ENCODE measurements at places on chromosomes 16 and 17. TPM values are rescaled to one million over a fixed set of nuclear protein-coding genes. Genes with fewer than 3 reads are reported as not detected.

The MPP2 gene
- polyA plus RNA-seq = 0.38 TPM

GRCh38 chr17:76081295-76082210 is 2.6 kb downstream of the ZACN start:
- no peak for DNase-seq

DNA sequence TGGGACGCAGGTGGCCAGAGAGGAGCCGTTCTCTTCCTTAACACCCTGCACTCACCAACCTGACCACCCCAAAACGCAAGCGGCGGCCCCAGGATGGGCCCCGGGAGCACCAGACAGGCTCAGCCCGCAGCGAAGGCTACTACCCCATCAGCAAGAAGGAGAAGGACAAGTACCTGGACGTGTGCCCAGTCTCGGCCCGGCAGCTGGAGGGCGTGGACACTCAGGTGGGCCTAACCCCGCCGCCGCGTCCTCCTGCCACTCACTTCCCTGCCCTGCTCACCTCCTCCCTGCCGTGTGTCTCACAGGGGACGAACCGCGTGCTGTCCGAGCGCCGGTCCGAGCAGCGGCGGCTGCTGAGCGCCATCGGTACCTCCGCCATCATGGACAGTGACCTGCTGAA is 4.6 kb upstream of the HSD3B7 start:
- DNase-seq = no peak

DNA sequence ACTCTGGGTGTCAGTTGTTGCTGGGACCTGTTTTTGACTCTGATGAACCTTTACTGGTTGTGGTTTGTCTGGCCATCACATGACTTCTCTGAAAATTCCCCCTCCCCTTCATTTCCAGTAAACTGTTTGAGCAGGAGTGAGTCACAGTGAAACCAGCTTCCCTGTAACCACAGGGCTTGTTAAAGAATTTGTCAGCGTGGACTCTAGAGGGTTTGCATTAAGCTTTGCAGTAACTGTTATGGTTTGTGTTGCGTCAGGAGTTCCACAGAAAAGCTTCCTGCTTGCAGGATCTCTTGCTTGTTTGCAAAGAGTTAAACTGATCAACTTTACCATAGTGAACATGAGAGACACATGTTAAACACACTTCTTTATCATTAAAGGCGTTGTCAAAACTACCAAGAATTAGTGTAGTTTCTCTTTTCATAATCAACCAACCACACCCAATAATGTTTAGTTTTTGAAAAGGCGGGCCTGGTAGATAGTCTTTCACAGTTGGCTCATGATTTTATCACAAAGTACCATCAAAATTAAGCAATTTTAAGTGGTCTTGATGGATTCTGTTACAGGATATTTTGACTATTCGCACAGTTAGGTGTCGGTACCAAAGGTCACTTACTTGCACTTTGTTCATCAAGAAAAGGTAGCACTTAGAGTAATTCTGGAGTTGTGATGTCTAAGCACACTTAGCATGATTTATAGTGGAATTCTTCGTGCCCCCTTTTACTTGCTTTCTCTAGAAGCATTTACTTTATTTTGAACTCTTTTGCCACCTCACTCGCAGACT is 79.3 kb downstream of the VMP1 start:
- DNase-seq = no peak

GRCh38 chr17:81681672-81682071 is 1.9 kb downstream of the ARL16 start:
- peak; percentile 50 for DNase-seq

- DNase-seq = peak; percentile 57
These were observed at the start of the genes KCTD19 and LRRC36 for GRCh38 chr16:67326472-67327309. TSS of gene KCTD19 (minus strand) at chr16:67326741. CDS start at chr16:67326707, 34 bp downstream. TSS of gene LRRC36 (plus strand) at chr16:67326815. CDS start at chr16:67326863, 48 bp downstream.

DNA sequence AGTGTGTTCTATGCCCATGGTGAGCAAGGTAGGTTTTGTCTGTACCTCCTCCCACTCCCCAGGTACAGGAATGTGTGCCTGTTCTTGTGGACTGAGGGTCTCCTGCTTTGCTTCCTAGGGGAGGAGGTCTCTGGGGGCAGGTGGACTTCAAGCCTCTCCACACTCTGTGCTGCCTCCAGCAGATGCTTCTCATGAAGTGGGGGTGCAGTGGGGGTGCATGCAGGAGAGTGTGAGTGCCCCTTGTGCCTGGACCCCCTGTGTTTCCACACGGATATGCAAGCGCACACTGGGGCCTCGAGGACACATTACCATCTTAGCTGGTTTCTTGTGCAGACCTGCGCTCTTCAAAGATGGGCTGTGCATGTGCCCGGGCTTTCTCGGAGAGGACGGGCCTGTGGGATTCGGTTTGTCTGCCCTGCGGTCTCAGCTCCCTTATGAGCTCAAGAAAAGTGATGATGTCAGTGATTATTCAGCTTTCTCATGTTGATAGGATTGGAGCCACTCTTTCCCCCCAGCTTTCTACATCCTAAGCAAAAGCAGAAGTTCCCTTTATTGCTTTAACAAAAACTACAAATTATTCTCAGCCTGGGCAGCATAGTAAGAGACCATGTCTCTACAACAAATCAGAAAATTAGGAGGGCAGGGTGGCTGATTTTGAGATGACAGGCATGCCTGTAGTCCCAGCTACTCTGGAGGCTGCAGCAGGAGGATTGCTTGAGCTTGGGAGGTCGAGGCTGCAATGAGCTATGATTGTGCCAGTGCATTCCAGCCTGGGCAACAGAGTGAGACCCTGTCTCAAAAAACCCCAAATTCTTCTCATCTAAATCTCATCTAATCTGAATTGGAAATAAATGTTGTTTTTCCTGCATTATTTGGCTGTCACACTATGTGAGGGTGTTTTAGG is 86.8 kb downstream of the RPTOR start:
- DNase-seq = no peak

GRCh38 chr16:3988011-3988410 is 107.5 kb upstream of the CREBBP start:
- no peak for DNase-seq

The CHST4 gene
- not detected for polyA plus RNA-seq

- DNase-seq = no peak
These were observed 47.9 kb downstream of the FOXL1 start for GRCh38 chr16:86626284-86626683.

The RBBP6 gene
- 11.7 TPM for polyA plus RNA-seq

DNA sequence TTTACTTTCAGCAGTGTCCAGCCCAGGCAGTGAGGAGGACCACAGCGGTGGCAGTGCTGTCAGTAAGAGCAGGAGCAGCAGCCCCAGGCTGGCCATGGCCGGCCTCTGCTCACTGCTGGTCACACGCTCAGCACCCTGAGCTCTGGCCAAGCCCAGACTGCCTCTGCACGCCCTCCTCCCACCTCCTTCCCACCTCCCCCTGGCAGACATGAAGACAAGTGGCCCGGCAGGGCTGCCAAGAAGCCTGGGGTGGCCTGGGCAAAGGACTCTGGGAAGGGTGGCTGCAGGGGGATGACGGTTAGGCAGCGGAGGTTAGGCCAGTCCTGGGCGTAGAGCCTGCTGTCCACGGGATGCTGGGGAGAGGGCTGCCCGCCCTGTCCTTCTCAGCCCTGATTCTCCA is at the start of gene C16orf89:
Gene C16orf89, minus strand, starts transcription at position 144 of the 400 bp plus-strand sequence. Its CDS starts 48 bp downstream, at position 96.
- no peak for DNase-seq

The ATPAF2 gene
- polyA plus RNA-seq = 34.9 TPM

GRCh38 chr17:21218101-21218500 is 4.1 kb upstream of the TMEM11 start:
- no peak for DNase-seq

The SLC16A5 gene
- 1.2 TPM for polyA plus RNA-seq

Data from psoas muscle (tissue), 8 donors.